Frontal cortex (tissue), 4 donors: ENCODE measurements at places on chromosomes 4 and X. TPM values are rescaled to one million over a fixed set of nuclear protein-coding genes. Genes with fewer than 3 reads are reported as not detected.

FAAH2 gene
- 3.3 TPM for total RNA-seq

UXT gene
- 86.0 TPM for total RNA-seq

LRIT3 gene
- not detected for total RNA-seq

SPP1 gene
- 160 TPM for total RNA-seq

SYNPO2 gene
- 1.6 TPM for total RNA-seq

EGF gene
- under 0.01 TPM for total RNA-seq

SORBS2 gene
- 46.9 TPM for total RNA-seq

NUDT11 gene
- total RNA-seq = 115 TPM

RS1 gene
- not detected for total RNA-seq

DRP2 gene
- 5.3 TPM for total RNA-seq

DNA sequence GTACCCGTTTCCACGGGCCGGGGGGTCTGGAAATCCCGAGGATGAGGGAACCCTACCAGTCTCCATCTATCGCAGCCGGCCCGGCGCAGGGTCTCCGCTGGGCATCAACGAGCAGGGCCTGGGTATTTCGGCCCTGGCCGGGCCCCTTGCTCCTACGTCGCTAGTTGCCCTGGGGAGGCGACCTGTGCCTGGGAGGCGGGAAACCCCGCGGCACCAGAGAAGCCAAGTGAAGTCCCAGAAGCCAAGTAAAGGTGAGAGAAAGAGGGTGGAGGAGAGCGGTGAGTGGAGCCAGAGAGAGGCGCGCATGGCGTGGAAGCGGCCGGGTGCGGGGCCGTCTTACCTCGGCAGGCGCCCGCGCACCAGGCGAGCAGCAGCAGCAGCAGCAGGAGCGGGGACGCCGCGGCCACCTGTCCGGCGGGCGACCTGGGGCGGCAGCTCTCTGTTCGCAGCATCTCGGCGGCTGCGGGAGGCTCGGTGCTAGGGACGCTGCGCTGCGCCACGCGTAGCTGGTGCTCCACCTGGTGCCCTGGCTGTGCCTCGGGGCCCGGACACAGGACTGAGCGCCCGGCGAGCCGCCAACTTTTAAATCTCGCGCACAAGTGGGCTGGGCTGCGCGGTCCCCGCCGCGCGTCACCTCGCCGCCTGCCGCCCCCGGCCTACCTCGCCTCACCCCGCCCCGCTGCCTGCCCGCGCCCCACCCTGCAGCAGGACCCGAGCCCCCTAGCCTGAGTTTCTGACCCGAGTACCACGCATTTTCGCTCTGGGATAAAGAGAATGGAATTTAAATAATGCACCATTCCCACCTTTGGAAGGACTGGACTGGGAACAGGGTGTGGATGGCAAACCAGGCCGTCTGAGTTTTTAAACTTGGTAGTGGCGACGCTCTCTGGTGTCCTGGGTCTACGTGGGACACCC is at the start of gene NMU:
NMU (minus strand) TSS at position 558 of the 915 bp plus-strand sequence; CDS start at position 452, 106 bp downstream.
- peak; percentile 33 for DNase-seq

DNA sequence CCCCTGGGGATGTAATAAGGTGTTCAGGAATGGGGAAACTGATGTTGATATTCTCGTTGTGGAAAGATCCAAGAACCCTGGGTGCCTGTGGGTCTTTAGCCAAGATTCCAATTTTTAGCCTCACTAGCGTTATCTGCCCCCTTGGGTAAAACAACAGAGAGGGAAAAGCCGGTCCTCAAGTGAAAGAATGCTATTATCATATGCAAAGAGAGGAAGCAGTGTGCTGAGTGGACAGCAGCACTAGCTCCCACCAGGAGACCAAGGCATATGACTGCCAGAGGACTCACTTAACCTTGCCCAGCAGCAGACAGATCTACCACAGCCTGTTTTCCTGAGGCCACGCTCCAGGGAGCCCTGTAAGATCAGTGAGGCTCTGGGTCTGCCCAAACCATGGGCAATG is 257.9 kb upstream of the CPEB2 start:
- DNase-seq = no peak

DNA sequence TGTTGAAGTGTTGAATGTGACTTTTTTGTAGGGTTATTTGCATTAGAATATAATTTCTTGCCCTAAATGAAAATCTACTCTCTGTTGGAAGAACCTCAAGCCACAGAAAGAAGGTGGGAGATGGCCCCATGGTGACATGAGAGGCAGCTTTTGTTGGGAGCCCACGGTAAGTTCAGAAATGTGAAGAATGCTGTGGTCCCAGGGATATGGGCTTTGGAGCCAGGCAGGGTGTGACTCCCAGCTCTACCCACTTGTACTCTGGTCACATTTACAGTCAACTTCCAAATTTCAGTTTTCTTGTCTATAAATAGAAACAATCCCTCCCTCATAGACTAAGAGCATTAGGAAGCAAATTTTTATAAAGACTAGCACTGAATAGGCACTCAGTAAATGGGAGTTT is 177.8 kb downstream of the RAB28 start:
- DNase-seq = no peak

GRCh38 chr4:69485130-69485529 is 10.6 kb downstream of the UGT2B4 start:
- no peak for DNase-seq

DNA sequence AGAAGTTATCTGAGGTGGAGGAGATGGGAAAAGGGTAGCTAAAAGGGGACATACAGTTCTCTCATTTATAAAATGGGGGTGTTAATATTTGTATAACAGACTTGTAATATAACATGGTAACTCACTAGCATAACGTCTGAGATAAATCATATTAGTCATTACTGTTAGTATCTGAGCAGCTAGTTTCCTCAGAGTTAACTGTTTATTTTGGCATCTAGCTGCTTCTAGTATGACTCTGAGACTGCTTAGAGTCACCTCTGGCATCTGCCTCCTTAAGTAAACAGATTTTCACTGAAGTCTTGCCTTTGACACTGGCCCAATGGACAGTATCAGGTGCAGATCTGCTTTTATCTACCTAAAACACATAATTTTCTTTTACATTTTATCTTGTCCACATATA is 58.1 kb downstream of the SLC30A9 start:
- no peak for DNase-seq

- no peak for DNase-seq
Measured at GRCh38 chr4:141654098-141654497, 17.7 kb downstream of the IL15 start.

- no peak for DNase-seq
Measured at GRCh38 chr4:108751321-108751720, 11.5 kb downstream of the ETNPPL start.

DNA sequence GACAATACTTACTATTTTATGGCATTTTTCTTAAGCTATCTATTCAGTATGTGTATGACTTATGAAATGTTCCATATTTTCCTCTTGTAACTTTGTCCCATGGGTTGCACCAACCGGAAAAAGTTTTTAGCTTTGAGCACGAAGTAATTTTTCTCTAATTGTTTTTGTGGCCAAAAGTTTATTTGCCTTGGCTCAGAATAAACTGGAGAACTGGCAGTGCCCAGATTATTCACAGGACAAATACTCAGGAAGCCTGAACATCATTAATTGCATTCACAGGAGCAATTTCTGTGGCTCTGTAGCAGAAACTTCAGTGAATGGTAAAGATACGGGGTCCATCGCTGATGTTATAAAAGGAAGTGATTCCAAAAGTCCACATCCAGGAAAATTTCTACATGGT is 184.5 kb downstream of the ARHGAP10 start:
- DNase-seq = no peak

- peak; percentile 29 for DNase-seq
Measured at GRCh38 chrX:20267931-20268701, 1.4 kb upstream of the RPS6KA3 start.

GRCh38 chr4:107801766-107802211 is 22.9 kb upstream of the SGMS2 start:
- DNase-seq = no peak

GRCh38 chrX:51407520-51408409 is 75.1 kb downstream of the NUDT10 start:
- no peak for DNase-seq

DNA sequence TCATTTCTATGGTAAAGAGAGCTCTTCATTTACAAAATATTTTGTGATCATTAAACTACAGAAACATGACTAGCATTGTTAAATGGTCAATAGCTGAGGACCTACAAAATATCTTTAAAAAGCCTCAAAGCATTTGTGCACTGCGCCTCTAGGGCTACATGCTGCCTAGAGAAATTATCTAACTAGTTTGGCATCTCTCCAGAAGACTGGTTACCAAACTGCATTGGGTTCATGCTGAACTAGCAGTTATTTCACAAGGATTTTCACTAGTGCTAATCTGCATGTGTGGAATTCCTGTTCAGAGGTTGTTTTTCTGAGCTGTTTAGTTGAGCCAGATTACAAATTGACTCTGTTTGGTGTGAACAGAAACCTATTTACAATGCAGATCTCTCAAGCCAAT is 58.5 kb upstream of the PITX2 start:
- DNase-seq = no peak

- no peak for DNase-seq
Measured at GRCh38 chr4:8605289-8605688, 12.7 kb downstream of the CPZ start.

DNA sequence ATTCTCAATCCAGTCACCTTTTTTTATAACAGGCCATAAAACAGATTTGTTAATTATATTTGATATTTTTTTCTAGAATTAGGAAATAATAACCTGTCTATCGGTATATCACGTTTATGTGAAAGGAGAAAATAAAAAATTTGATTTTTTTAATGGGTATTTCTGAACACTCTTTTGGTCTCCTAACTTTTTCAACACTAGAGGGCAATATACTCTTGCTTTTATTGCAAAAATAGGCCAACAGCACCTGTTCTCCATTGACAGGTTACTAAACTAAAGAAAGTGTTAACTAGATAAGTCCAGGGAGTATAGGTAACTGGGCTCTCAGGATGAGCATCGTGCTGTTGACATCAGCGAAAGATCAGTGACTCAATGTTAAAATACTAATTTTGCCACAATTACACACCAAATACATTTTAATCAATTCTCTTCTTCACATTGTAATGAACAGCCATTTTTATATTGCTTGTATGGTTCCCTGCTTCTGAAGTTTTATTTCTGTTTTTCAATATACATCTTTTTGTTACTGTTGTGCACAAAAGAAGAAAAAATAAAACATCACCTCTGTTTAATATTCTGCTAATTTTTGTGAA is 22.8 kb downstream of the NDST4 start:
- DNase-seq = peak; percentile 5

DNA sequence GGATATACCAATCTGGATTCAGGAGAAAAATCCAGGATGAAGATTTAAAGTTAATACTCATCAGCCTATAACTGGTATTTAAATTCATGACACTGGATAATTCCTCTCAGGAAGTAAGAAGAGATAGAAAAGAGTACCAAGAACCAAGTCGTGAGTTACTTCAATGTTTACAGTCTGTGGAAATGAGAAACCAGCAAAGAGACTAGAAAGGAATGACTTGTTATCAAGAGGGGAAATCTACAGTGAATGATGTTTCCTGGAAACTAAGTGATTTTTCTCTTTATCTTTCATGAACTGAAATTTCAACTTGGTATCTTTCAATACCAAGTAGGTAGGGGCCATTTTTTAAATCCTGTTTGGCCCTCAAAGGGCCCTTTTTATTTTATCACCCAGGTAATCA is 217.9 kb upstream of the AFF2 start:
- DNase-seq = no peak

DNA sequence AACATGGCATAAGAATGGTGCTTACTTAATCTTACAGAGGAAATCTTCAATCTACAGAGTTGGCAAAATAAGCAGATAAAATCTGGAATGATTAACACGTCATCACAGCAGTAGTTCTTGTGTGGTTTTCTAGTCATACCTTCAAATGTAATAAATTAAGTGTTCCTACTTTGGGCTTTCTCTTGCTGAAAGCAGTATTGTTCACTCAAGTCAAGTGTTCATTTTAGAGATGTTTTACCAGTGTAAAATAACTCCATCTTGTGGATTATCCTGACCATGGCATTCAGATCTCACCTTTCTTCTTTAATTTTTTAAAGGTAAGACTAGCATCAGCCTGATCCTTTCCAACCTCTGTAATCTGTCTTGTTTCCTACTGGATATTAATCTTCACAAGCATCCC is 72.9 kb downstream of the ADAMTS3 start:
- no peak for DNase-seq
